Sciatic nerve (tissue), 2 donors: ENCODE measurements at places on chromosomes 5 and 9.

DNA sequence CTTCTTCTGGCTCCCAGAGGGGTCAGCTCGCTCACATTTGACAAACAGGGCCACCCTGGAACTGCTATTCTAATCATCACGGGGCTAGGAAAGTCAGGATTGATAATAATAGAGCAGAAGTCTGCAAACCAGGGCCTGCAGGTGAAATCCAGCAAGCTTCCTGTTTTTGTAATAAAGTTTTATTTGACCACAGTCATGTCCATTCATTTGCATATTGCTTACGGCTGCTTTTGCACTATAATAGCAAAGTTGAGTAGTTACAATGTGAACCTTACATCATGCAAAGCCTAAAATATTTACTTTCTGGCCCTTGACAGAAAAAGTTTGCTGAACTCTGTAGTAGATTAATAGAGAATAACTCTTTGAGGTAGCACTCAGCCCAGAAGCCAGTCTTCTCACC lies 63.2 kb upstream of the CTXN3 start:
- no peak for DNase-seq

DNA sequence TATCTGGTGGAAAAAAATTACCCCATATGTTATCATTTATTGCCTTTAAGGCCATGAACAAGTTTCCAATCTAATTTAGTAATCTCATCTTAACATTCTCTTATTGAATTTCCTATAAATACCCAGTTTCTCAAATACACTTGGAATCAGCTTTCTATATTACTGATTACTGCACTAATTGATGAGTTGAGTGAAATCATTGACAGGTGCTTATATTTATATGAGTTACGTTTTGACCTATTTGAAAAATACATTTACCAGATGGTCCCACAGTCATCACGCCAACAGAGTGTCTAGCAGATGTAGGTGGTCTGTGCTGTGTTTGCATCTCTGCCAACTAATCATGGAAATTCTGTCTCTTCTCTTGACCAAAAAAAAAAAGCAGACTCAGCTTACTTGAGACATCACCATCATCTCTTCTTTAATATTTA lies 307.3 kb upstream of the NREP start:
- DNase-seq = no peak

- DNase-seq = no peak
These were observed 198.9 kb downstream of the ENC1 start for GRCh38 chr5:74441616-74442015.

DNA sequence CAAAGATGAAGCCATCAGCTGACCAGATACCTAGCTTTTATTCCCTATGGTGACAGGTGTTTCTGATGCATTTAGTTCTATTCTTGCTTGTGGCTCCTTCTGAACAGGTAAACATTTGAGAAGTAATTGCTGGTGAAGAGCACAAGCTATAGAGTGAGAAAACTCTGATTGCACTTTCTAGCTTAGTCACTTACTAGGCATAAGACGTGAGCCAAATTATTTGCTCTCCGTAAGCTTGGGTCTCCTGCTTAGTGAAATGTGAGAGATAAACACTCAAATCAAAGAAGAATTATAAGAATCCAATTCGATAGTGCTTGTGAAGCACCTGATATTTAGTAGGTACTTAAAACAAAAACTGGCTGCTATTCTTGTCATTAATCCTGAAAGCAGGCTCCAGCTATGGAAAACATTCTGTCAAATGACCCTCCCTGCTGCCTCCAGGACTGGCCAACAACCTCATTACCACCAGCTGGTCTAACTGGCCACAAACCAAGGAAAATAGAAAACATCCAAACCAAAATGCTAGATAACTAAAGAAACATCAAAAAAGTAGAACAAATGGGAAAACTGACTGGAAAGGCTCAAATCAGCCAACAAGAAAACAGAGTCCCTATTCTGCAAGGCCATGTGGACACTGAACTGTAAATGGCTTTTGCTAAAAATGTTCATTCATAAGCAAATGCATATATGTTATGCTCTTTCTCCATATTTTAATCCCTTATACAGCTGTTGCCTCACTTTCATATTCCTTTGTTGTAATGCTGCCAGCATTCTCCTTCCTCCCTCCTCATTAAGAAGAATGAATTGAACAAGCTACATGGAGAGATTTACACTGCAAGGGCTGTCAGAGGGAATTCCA lies 616.1 kb downstream of the DTWD2 start:
- DNase-seq = no peak

DNA sequence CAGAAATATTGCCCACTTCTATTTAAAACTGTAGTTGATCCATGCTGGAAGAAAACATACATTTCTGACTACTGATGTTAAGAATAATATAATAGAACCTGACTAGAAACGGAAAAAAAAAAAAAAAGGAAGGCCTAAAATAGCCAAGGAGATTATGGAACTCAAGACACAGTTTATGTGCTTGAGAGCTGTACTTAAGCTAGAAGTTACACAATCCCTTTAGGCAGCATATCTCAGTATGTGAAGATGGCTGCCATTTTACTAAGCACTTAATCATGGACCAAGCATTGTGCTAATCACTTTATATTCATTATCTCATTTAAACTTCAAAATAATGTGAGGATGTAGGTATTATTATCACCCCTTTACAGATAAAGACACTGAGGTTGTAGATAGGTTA lies 73.0 kb upstream of the NR4A3 start:
- no peak for DNase-seq

DNA sequence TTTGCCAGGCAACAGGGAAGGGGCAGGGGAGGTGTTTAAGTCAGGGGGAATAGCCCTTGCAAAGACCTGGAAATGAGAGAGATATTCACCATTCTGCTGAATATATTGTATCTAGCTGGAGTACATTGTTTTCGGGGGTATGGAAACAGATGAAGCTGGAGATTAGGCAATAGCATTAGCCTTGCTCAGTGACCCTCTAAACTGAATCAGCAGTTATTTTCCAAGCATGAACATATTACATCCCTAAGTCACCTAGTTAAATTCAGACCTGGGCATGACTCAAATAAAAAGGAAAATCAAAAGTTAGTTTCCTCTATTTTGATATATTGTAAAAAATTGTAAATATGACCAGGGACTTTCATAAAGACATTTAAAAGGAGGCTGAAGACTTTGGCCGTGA lies 544.6 kb upstream of the TRPC7 start:
- no peak for DNase-seq

GRCh38 chr9:75664597-75664996 lies 225.9 kb upstream of the PCSK5 start:
- no peak for DNase-seq

DNA sequence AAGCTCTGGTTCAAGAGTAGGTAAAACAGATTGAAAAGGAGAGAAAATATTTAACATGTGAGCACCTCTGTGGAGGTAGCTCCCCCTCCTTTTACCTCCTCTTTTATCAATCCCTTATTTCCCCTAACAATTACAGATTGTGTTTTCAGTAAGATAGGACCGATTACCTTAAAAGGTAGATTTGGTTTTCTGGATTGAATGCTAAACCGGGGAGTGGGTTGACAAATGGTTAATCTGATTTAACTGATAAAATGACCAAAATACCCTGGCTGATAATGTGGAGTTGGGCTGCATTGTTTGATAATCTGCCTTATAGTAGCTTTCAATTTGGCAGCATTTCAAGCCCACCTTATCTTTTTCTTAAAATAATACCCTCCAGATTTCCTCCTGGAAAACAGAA lies 83.9 kb downstream of the EGFLAM start:
- DNase-seq = no peak

DNA sequence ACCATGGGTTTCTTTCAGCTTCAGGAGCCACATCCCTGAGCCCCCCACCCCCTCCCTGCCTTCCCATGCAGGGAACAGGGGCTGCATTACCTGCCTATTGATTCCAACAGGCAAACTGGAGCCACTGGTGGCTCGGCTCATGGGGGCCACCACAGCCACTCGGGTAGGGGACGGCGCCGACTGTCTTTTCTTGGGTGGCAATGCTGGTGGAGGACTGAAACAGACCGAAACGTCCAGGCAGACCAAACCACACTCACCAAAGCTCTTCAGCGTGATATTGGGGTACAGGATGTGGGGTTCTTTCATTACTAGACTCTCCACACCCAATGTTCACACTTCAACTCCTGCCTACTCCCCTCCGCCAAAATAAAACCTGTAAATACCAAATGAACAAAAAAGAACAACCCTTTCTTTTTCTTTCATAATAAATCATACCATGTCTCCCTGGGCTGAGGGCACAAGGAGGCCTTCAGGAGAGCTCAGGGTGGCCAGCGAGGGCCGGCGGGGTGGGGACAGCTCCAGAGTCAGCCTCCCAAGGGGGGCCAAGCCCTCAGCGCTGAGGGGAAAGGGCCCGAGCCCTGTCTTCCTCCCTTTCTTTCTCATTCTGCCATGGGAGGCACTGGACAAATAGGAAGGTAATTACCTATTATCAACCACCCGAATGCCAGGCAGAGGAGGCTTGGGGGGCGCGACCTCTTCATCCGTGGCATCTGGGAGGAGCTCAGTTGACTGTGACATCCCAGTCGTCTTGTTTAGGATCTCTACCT lies 83.3 kb downstream of the PRRT1B start:
- DNase-seq = peak; percentile 39

DNA sequence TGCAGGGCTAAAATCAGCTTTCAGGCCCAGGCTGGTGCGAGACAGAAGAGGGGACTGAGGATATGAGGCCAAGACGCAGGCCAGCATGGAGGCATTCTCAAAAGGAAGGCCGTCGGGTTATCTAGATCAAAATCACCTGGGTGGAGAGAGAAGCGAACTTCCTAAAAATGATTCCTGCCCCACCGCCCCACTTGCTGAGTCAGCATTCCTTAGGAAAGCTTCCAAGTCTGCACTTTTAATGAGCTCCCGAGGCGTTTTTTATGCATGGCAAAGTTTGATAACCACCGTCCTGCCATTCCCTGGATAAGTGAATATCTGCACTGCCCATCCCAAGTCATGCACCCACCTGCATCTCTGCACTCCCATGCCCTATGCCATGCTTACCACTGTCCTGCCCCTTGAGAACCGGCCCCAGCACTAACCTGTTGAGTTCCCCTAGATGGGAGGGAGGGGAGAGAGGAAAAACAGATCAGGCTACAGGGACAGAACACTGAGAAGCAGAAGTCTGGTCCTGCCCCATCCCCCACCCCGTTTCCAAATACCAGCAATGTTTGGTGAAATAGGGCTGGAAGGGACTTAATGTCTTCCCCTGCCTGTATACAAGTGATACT lies 1.6 kb upstream of the SPOCK1 start:
- no peak for DNase-seq

DNA sequence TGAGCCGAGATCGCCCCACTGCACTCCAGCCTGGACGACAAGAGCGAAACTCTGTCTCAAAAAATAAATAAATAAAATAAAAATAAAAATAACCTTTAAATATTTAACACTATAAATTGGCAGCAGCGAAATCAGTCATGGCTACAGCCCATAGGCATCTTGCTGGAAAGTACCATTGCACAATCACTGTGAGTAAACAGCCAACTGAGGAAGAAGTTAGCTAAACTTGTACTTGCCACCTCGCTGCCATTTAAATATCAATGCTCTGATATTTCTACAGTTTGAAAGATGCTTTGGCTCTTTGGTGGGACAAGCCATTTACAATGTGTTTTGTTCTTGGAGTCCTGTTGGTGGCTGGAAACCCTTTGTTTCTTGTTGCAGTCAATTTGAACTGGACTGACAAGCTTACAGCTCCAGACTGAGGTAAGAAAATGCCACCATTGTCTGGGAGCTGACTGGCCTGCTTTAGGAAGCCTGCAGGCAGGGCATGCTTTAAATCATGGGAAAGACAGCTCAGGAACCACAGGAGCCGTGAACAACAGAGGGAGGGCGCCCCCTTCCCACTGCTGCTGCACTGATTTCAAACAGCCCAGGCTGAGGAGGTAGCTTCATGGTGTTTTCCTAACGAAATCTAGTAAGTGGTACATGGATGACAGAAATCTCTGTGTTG lies 322.8 kb upstream of the RFX3 start:
- no peak for DNase-seq

DNA sequence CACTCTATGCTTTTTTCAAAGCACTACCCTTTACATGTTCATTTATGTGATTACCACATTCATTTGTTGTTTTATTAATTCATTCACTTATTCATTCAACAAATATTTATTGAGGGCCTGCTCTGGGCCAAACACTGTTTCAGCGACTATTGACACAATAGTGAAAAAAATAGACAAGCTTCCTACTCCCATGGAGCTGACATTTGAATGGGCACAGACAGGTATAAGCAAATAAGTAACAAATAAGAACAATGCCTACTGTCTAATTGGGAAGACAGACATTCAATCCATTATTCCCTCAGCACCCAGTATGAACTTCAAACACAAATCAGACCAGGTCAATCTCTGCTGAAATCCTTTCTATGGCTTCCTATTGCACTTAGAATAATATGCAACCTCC lies 156.9 kb upstream of the NR3C1 start:
- DNase-seq = no peak

DNA sequence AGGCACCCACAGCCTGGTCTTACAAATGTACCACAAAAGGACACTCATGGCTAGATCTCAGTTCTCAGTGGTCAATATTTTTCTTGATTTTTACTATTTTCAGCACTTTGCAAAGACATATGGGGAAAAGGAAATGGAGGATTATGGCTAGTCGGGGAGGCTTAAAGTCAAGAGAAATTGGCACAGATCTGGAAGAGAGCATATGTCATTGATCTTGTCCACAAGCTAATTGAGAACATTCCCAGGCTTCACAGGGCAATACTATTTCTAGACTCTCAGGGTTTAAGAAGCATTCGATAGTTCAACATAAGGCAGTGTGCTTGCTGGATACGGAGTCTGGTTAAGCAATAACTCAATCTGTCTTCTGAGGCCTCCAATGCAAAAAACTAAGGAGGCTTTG lies 285.8 kb downstream of the ZNF608 start:
- DNase-seq = no peak

DNA sequence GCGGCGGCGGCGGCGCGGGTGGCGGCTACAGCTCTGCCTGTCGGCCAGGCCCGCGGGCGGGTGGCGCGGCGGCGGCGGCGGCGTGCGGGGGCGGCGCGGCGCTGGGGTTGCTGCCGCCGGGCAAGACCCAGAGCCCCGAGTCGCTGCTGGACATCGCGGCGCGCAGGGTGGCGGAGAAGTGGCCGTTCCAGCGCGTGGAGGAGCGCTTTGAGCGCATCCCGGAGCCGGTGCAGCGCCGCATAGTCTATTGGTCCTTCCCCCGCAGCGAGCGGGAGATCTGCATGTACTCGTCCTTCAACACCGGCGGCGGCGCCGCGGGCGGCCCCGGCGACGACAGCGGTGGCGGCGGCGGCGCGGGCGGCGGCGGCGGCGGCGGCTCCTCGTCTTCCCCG lies 296 bp downstream of the ZSWIM6 start:
- DNase-seq = peak; percentile 76

DNA sequence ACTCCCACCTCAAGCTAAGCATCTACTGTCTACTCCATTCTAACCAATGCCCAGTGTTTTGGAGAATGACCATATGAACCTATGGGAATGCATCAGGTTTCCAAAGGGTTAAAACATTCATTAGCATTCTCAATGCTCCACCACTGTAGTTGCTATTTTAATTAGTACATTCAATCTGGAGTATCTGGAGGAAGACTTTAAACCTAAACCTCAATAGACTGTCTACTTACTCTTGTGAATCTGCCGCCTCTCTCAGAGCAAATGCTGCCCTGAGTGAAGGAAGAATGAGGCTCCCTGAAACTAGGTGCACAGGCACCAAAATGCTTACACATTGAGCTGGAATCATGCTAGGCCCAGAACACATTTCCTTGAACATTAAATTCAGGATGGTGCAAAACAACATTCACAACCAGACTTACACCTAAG lies 2.0 kb downstream of the ENC1 start:
- no peak for DNase-seq
